ENCODE measurements at places on chromosomes 4 and X.

- no peak for DNase-seq
These were observed 190.5 kb downstream of the PACRGL start for GRCh38 chr4:20890761-20891160.

DNA sequence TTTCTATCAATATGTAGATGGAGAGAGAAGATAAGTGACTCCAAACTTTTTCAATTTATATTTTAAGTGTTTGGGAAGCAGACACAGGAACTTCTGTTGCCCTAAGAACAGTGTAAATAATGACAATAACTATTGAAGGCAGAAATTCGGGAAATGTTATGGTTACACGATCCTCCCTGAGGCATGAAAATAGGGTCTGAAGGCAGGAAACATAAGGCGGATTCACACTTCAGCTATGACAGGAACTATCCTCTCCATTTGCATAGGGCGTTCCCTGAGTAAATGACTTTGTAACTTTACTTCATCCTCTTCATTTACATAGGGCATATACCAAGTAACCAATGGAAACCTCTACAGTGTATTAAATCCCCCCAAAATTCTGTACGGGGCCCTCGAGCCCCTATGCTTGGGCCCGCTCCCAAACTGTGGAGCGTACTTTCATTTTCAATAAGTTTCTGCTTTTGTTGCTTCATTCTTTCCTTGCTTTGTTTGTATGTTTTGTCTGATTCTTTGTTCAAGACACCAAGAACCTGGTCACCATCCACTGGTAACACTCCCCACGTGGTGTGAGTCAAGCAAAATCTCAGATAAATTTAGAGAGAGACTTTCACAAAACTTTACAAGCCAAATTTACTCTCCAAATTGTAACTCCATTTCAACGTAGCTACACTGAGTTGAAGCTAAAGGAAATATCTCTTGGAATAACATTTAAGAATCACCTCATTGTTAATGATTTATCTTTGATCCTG is 2504.3 kb downstream of the ARAP2 start:
- DNase-seq, result no peak

- DNase-seq, result no peak
These were observed 72.7 kb downstream of the MTMR1 start for GRCh38 chrX:150765782-150766350.

DNA sequence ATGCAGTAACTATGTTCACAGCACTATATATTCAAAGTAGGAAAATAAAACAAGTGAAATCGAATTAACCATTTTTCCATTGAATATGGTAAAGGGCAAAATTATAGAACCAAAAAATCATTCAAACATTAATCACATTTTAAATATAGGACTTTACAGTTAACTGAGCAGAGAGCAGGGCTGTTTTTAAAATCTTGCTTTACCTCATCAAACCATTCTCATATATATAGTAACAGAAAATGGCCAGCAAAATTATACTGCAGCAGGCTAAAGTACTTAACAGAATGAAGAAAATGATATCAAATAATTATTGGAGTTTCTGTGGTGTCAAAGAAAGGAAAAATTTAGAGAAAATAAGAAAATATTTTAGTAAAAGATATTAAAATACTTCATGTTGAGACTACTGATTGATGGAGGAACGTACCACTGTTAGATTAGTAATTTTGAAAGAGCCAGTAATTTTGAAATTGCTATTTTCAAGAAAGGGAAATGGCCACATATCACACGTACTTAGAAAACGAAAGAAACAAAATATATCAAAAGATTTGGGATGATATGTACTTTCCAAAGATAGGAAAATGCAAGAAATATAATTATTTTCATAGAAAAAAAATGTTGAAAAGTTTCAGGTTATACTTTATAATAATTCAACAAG is 813.7 kb downstream of the DMD start:
- DNase-seq, result no peak
